ENCODE measurements at places on chromosomes 1 and 21. TPM values are rescaled to one million over a fixed set of nuclear protein-coding genes. Genes with fewer than 3 reads are reported as not detected.

The GPATCH4 gene
- 41.2 TPM for total RNA-seq

The BMP8B gene
- total RNA-seq = 1.4 TPM

The PRRX1 gene
- 4.1 TPM for total RNA-seq

The HLX gene
- total RNA-seq = 0.43 TPM

The SPRR5 gene
- total RNA-seq = not detected

The SLC5A3 gene
- total RNA-seq = 19.6 TPM

The AMY2A gene
- not detected for total RNA-seq

The AMY1C gene
- not detected for total RNA-seq

The SLFNL1 gene
- total RNA-seq = 0.37 TPM

The IKBKE gene
- total RNA-seq = 8.6 TPM

The RNF186 gene
- not detected for total RNA-seq

All from neural crest cell (in vitro differentiated cells).